Activated naive CD8-positive, alpha-beta T cell treated with anti-CD3 and anti-CD28 coated beads, Interleukin-2, amount 10 ng/mL, durations not matched to agents 7 days and 5 days (primary cell): ENCODE measurements at places on chromosomes 7 and 10. TPM values are rescaled to one million over a fixed set of nuclear protein-coding genes. Genes with fewer than 3 reads are reported as not detected.

CPED1 gene
- not detected for total RNA-seq

CCDC3 gene
- not detected for total RNA-seq

PNLIPRP3 gene
- total RNA-seq = not detected

SEMA3C gene
- 0.30 TPM for total RNA-seq

PHKG1 gene
- 2.4 TPM for total RNA-seq

DNA sequence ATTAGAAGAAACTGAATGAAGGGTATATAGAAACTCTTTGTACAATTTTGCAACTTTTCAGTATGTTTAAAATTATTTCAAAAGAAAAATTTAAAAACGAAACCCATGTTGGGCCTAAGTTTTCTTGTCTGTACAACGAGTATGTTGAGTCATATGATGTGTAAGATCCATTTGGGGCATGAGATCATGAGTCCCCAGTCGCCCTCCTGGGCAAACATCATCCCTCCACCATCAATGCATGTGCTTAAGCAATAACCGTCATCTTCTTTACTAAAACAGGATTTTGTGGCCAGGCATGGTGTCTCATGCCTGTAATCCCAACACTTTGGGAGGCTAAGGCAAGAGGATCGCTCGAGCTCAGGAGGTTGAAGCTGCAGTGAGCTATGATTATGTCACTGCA, 54.2 kb upstream of the CDCA7L start:
- H3K4me3 ChIP-seq = no peak overlapping the region
- no peaks in the 10 kb centered on the region for H3K36me3 ChIP-seq
- no peak for DNase-seq
- peaks cover 5% of the 10 kb centered on the region for H3K27me3 ChIP-seq
- no peak overlapping the region for H3K27ac ChIP-seq

- no peaks in the 10 kb centered on the region for H3K27me3 ChIP-seq
- H3K4me1 ChIP-seq = no peaks in the 10 kb centered on the region
- no peak for DNase-seq
- no peaks in the 10 kb centered on the region for H3K36me3 ChIP-seq
- no peak overlapping the region for H3K27ac ChIP-seq
Observed at GRCh38 chr7:71626206-71626605, 494.3 kb downstream of the GALNT17 start.

DNA sequence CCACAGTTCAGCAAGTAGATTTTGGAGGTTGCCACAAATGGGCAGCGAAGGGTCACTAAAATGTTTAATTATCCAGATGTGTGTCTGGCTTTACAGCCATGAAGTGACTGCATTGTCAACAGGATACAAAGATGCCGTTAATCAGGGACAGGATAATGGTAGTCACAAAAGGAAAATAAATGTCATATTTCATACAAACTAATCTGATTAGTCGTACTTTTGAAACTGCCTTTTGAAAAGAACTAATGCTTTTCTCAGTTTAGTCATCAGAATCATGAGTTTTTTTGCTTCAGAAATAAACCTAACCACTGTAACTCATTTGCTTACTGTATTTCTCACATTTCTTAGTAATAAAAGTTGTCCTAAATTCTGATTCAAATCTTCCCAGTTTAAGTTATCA, 22.2 kb upstream of the WNT16 start:
- peaks cover 9% of the 10 kb centered on the region for H3K27me3 ChIP-seq
- H3K4me1 ChIP-seq = no peaks in the 10 kb centered on the region
- no peak overlapping the region for H3K27ac ChIP-seq
- no peak for DNase-seq

GRCh38 chr7:11607686-11608085, 224.3 kb downstream of the THSD7A start:
- H3K4me3 ChIP-seq = no peak overlapping the region
- DNase-seq = no peak
- H3K27ac ChIP-seq = no peak overlapping the region
- no peaks in the 10 kb centered on the region for H3K27me3 ChIP-seq

GRCh38 chr7:108459922-108460551, 3.8 kb upstream of the NRCAM start:
- H3K27ac ChIP-seq = no peak overlapping the region
- no peak overlapping the region for H3K4me3 ChIP-seq
- peaks cover 24% of the 10 kb centered on the region for H3K4me1 ChIP-seq
- H3K27me3 ChIP-seq = peaks cover 28% of the 10 kb centered on the region
- DNase-seq = no peak
- H3K36me3 ChIP-seq = no peaks in the 10 kb centered on the region

DNA sequence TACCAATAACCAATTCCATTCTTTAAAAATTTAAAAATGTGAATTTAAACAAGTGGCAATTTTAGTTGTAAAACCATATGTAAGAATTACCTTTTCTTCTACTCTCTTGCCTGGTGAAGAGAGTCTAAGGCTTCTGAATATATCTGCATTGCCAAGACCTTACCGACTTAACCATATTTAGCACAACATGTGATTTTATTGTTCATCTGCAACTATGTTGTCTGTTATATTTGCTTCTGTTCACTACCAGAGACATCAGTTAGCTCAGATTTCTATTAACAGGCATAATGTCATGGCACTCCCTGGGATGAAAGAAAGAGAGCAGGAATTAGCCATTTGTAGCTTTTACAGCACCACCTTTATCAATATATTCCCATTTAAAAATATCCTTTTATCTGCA, 55.3 kb downstream of the CHN2 start:
- no peaks in the 10 kb centered on the region for H3K4me1 ChIP-seq
- no peaks in the 10 kb centered on the region for H3K36me3 ChIP-seq
- DNase-seq = no peak
- no peak overlapping the region for H3K27ac ChIP-seq
- no peak overlapping the region for H3K4me3 ChIP-seq
- H3K27me3 ChIP-seq = no peaks in the 10 kb centered on the region

GRCh38 chr10:37885850-37886249, 28.4 kb upstream of the ZNF248 start:
- no peak for DNase-seq
- H3K27ac ChIP-seq = no peak overlapping the region
- no peak overlapping the region for H3K4me3 ChIP-seq
- H3K36me3 ChIP-seq = peaks cover 1% of the 10 kb centered on the region
- no peaks in the 10 kb centered on the region for H3K27me3 ChIP-seq

DNA sequence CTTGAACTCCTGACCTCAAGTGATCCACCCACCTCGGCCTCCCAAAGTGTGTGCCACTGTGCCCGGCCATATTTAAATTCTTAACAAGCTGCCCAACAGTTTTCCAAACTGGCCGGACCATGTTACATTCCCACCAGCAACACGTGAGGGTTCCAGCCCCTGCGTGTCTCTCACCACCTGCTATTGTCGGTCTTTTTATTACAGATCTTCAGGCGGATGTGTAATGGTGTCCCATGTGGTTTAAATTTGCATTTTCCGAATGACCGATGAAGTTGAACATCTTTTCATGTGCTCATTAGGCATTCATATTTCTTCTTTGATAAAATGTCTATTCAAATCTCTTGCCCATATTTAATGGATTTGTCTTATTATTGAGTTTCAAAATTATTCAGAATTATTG, 11.5 kb downstream of the ELFN1 start:
- no peak overlapping the region for H3K27ac ChIP-seq
- no peaks in the 10 kb centered on the region for H3K4me1 ChIP-seq
- H3K36me3 ChIP-seq = peaks cover 2% of the 10 kb centered on the region
- H3K4me3 ChIP-seq = no peak overlapping the region
- DNase-seq = no peak
- H3K27me3 ChIP-seq = peaks cover 10% of the 10 kb centered on the region

DNA sequence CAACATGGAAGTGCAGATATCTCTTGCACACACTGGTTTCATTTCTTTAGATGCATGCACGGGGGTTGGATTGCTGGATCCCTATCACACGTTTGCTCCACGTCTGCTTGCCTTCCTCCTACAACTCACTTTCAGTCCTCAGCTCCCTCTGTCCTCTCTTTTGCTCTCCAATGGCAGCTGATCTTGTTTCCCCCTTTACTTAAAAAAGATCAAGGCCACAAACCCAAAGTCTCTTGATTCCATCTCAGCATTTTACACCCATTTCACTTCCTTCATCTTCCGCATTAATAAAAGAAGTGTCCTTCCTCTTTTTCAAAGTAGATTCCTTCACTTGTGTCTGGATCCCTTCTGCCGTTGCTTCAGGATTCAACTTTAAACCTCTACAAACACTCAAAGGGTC, 245.2 kb downstream of the DOCK4 start:
- no peak for DNase-seq
- no peak overlapping the region for H3K4me3 ChIP-seq
- H3K27me3 ChIP-seq = peaks cover 4% of the 10 kb centered on the region
- H3K27ac ChIP-seq = no peak overlapping the region

DNA sequence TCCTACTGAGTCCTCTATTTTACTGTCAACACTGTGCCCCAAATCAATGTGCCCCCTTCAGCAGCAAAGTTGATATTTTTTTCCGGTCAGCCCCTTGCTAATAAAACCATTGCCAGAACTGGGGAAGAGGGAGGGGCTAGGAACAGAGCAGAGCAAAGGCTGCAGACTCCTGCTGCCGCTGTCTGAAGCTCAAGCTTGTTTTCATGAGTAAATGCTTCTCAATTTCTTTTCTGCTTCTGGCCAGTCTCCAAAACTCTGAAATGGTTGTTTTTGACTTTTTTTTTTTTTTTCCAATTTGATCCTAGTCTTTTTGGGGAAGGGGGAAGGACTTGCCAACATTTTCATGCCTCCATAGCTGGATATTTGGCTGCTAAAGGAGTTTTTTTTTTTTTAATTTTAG, 26.7 kb upstream of the PROSER2 start:
- no peaks in the 10 kb centered on the region for H3K27me3 ChIP-seq
- no peak overlapping the region for H3K4me3 ChIP-seq

DNA sequence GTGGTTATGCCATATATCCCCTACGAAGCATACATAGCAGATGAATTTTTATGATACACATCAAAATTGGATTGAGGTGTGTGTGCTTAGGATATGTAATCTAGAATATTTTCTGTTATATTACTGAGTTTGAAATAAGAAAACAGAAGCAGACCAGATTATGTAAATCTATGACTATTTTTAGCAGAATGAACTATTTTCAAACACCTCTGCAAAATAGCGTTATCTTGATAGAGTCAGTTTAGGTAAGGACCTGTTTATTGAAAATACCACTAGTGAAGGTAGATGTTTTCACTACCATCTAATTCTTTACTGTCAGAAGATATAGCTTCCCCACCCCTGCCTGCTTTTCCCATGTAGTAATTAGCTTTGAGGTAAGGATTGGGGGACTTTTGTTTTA, 9.1 kb downstream of the LANCL2 start:
- H3K4me1 ChIP-seq = no peaks in the 10 kb centered on the region
- peaks cover 2% of the 10 kb centered on the region for H3K27me3 ChIP-seq
- DNase-seq = no peak
- no peak overlapping the region for H3K4me3 ChIP-seq
- no peak overlapping the region for H3K27ac ChIP-seq

DNA sequence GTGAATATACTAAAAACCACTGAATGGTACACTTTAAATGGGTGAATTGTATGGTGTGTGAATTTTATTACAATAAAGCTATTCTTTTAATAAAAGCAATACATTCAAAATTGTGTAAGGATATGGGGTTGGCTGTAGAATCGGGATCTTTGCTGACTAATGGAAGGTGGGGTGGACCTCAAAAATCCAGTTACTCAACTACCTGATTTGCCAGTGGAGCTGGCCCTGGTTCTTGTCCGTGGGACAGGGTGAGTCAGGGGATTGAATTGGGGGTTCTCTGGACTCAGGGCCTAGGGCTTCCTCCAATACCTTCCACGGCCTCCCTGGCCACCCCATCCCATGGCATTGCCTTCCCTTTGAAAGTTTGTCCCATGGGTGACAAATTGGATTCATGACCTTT, 13.5 kb upstream of the RABGEF1 start:
- no peaks in the 10 kb centered on the region for H3K27me3 ChIP-seq
- no peak overlapping the region for H3K4me3 ChIP-seq
- H3K36me3 ChIP-seq = peaks cover 26% of the 10 kb centered on the region
- H3K27ac ChIP-seq = no peak overlapping the region
- H3K4me1 ChIP-seq = no peaks in the 10 kb centered on the region

GRCh38 chr10:82319074-82319473, 444.1 kb downstream of the NRG3 start:
- H3K36me3 ChIP-seq = no peaks in the 10 kb centered on the region
- no peak for DNase-seq
- no peak overlapping the region for H3K27ac ChIP-seq
- H3K4me1 ChIP-seq = no peaks in the 10 kb centered on the region

DNA sequence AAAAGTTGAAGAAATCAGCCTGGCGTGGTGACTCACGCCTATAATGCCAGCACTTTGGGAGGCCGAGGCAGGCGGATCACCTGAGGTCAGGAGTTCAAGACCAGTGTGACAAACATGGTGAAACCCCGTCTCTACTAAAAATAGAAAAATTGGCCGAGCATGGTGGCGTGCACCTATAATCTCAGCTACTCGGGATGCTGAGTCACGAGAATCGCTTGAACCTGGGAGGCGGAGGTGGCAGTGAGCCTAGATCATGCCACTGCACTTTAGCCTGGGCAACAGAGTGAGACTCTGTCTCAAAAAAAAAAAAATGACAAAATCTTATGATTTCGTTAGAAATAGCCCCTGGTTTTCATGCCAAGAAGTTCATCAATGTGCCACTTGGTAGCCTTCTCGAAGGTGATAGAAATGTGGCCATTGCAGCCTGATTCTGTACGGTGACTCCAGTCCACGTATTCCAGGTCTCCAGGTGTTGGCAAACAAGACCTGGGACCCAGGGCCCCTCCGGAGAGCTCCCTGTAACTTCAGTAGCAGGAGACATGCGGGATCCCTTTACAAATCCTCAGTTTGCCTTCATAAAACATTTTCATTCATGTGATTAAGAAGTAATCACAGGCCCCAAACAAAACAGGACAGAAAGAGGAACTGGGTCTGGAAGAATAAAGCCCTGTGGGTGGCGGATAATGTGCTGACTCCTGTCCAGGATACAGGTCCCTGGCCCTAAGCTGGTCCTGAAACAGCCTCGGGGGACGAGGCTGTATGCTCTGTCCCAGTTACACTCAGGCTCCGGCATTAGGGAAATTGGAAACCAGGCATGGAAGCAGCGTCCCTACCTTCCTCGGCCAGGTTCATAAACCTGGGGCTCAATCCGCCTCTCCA, 207.3 kb upstream of the SH2B2 start:
- DNase-seq = no peak
- H3K27ac ChIP-seq = no peak overlapping the region
- H3K4me1 ChIP-seq = peaks cover 5% of the 10 kb centered on the region
- H3K27me3 ChIP-seq = no peaks in the 10 kb centered on the region

GRCh38 chr7:155188821-155189581, 108.7 kb upstream of the INSIG1 start:
- DNase-seq = no peak
- H3K27me3 ChIP-seq = peaks cover 19% of the 10 kb centered on the region
- H3K27ac ChIP-seq = no peak overlapping the region
- no peaks in the 10 kb centered on the region for H3K36me3 ChIP-seq

- no peak overlapping the region for H3K27ac ChIP-seq
- no peaks in the 10 kb centered on the region for H3K36me3 ChIP-seq
- no peaks in the 10 kb centered on the region for H3K4me1 ChIP-seq
- H3K27me3 ChIP-seq = no peaks in the 10 kb centered on the region
- DNase-seq = no peak
Observed at GRCh38 chr10:19788902-19789301, 27.3 kb upstream of the PLXDC2 start.
